ENCODE measurements at places on chromosomes 3 and 15.

DNA sequence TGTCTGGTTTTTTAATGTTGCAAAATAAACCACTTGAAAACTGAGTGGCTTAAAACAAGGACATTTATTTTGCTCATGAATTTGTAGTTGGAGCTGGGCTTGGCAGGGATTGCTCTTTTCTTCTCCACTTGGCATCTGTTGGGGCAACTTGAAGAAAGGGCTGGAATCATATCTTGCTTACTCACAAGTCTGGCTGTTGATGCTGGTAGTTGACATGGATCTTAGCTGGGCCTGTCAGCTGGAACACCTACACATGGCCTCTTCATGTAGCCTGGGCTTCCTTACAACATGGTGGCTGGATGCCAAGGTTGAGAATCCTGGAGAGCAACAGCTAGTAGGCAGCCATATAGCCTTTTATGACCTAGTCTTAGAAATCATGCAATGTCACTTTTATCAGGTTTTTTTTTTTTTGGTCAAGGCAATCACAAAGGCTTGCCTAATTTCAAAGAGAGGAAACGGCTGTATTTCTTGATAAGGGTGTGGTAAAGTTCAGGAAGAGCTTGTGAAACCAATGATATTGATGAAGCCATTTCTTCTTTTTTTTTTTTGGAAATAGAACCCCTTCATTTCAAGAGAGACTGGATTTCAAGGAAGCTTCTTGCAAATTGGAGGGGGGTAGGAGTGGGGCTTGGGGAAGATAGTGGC is 262.1 kb downstream of the IL20RB start:
- no peaks in the 10 kb centered on the region for H3K4me1 ChIP-seq
- H3K27me3 ChIP-seq = no peaks in the 10 kb centered on the region
- no peaks in the 10 kb centered on the region for H3K36me3 ChIP-seq
- H3K27ac ChIP-seq = no peak overlapping the region
- no peak overlapping the region for H3K4me3 ChIP-seq

DNA sequence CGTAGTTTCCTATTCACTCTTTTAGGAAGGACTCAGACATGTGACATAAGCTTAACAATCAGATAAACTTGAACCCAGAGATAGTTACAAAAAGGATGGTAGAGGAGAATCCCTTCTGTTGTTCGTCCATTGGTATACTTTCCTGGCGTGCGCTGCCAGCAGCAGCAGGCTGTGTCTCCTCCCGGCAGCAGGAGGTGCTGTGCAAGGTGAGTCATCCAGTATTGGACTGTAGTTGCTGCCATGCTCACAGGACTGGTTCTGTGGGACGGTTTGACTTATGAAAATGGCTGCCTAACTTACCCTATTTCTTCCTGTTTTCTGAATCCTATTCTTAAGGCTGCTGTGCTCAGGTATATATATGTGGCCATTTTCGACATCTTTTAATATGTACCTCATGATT is 253.4 kb upstream of the LRRC3B start:
- no peak for DNase-seq
- no peaks in the 10 kb centered on the region for H3K27me3 ChIP-seq
- H3K4me3 ChIP-seq = no peak overlapping the region

GRCh38 chr3:172656602-172657001 is 54.3 kb downstream of the NCEH1 start:
- no peaks in the 10 kb centered on the region for H3K36me3 ChIP-seq
- H3K27me3 ChIP-seq = no peaks in the 10 kb centered on the region
- H3K27ac ChIP-seq = no peak overlapping the region
- no peak for DNase-seq

DNA sequence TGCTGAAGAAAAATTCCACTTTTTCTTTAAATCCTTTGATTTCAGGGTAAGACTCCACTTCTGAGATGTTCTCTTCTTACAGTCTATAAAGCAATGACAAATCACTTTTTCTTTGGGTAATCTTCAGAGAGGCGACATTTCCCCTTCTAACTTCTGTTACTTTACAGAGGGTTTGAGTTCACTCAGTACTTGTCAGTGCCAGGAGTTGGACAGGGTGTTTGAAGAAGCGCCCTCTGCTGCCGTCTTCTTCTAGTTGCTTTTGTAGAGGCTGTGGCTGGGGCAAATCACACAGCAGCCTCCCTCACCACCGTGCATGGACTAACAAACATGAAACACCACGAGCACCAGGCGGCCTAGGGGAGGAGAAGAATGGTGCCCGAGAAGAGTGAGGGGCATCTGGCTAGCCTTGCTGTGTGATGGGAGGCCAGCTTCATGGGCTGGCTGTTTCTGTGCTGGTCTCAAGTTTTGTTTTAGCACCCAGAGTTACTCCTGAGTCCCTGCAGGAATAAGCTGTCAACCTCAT is at the start of gene CD80:
TSS of gene CD80 (minus strand) at position 174 of the 523 bp plus-strand sequence. CDS start 1,886 bp downstream, outside the sequence.
- no peaks in the 10 kb centered on the region for H3K36me3 ChIP-seq
- H3K27ac ChIP-seq = peak within 1 kb of the TSS; percentile 89
- H3K4me3 ChIP-seq = no peak within 1 kb of the TSS
- H3K27me3 ChIP-seq = no peaks in the 10 kb centered on the region
- DNase-seq = no peak

- no peaks in the 10 kb centered on the region for H3K4me1 ChIP-seq
- no peak overlapping the region for H3K4me3 ChIP-seq
- no peaks in the 10 kb centered on the region for H3K36me3 ChIP-seq
- DNase-seq = no peak
Measured at GRCh38 chr15:62639906-62640605, 402.5 kb upstream of the TPM1 start.

GRCh38 chr15:59873644-59874272 is 130.4 kb upstream of the FOXB1 start:
- H3K4me1 ChIP-seq = peaks cover 2% of the 10 kb centered on the region
- DNase-seq = no peak
- peaks cover 2% of the 10 kb centered on the region for H3K27me3 ChIP-seq
- no peak overlapping the region for H3K4me3 ChIP-seq

GRCh38 chr3:74214286-74214685 is 400.2 kb downstream of the CNTN3 start:
- DNase-seq = no peak
- no peaks in the 10 kb centered on the region for H3K27me3 ChIP-seq
- no peaks in the 10 kb centered on the region for H3K36me3 ChIP-seq

DNA sequence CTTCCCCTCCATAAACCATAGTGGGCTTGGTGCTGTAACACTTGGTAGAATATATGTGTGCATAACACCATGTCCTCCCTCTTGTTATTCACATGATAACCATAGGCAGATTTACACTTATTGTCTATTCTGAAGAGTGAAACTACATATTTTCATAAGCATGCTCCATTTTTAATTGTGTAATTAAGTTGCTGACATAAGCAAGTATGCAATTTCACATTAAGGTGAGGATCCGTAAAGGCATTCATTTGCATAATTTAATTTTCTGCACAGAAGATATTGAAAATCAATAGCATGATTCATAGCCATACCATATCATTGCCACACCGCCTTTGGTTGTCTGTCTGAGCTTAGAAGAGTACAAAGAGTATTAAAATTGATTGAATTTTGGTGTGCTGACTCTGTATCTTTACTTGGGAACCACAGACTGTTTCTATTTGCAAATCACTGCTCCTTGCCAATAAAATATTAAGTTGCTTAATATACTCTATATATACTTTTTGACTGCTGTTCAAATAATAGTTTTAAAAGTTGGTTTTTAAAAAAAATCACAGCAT is 182.4 kb downstream of the PTPRG start:
- DNase-seq = no peak
- no peaks in the 10 kb centered on the region for H3K27me3 ChIP-seq
- no peaks in the 10 kb centered on the region for H3K36me3 ChIP-seq
- H3K27ac ChIP-seq = no peak overlapping the region
- H3K4me1 ChIP-seq = no peaks in the 10 kb centered on the region

DNA sequence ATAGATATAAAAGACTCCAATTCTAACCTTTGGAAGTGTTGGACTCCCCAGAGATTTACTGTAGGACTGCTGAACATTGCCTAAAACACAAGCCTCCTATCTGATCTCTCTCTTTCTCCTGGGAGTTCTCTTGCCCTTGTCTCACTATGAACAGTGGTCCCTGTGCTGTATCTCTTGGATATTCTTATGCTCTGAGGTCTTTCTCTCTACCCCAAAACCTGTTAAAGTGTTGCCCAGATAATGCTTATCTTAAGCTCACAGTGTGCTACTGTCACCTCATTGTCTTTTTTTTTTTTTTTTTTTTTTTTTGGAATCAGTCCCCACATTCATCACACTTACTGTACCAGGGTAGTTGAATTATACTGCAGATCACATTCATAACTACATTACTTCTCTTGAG is 131.0 kb upstream of the CBLB start:
- peaks cover 31% of the 10 kb centered on the region for H3K36me3 ChIP-seq
- no peak for DNase-seq
- H3K4me3 ChIP-seq = no peak overlapping the region

DNA sequence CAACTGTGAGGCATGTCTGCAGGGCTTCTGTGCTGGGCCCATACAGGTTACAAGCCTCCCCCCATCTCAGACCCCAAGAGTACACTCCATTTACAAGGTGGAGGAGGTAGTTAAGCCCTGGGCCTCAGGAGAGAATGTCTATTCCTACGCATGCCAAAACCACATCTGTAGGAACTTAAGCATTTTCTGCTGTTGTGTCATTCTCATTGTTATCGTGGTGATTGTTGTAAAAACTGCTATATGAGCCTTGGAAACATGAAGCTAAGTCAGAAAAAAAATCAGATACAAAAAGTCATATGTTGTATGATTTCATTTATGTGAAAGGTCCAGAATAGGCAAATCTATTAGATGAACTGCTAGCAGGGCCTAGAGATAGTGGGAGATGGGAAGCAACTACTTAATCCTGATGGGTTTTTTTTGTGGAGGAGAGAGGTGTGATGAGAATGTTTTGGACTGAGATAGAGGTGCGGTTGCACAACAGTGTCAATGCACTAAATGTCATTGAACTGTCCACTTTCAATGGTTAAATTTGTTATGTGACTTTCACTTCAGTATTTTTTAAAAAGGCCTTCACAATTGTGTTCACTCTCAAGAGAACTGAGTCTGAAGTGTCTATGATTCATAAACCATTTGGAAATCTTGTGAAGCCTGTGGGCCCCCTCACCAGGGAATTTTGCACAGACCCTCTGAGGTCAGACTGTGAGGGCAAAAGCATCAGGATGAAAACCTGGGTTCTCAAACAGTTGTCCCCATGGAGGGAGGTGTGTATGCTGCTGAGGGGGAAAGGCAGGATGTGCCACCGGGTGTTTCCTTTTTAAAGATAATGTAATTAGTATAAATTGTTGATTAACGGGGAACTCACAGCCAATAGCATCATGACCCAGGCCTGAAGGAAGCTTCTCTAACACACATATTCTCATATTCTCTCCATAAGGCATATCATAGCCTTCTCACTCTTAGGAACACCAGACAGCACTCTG is 3.2 kb downstream of the RTP3 start:
- DNase-seq = no peak
- H3K27me3 ChIP-seq = no peaks in the 10 kb centered on the region
- H3K4me3 ChIP-seq = no peak overlapping the region
- H3K27ac ChIP-seq = no peak overlapping the region

DNA sequence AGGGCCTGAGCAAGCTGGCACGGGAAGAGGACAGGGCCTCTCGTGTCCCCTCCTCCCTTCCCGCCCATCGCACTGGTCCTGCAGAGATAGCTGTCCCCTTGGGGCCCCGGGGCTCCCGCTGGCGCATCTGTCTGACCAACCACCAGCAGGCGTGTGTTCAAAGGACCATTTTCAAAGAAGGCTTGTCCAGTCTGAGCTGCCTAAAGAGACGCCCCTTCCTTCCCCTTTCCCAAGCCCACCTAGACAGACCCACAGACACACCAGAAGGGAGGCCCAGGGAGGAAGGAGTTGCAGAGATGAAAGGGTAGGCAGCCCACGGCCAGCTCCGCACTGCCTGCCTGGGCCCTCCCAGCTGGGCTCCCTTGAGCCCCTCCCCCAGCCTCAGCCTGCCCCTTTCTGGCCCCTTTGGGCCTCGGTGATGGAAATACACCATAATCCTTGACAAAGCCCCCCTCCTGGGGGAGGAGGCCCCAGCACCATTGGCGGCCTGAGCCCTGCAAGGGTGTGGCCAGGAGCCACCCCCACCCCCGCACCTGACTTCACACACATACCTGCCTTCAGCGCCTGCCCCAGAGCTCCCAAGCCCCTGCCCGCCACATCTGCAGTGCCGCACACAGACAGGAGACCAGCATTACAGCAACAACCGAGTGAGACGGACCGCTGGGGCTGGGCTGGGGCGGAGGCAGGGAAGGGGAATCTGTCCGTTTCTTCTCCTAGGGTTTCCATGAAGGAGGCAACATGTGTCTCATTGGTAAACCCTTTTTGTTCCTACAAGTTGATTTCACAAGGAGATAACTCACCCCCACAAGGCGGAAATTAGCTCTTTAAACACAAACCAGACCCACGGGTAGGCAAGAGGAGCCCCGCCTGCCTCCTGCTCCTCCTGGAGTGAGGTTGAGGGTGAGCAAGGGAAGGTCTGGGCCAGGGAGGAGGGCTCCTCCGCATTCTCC is at the start of gene STRA6:
TSS of gene STRA6 (minus strand) at position 336 of the 950 bp plus-strand sequence. CDS start 520 bp downstream, outside the sequence.
- no peaks in the 10 kb centered on the region for H3K4me1 ChIP-seq
- no peak for DNase-seq
- no peaks in the 10 kb centered on the region for H3K36me3 ChIP-seq
- H3K4me3 ChIP-seq = no peak within 1 kb of the TSS

- H3K27me3 ChIP-seq = no peaks in the 10 kb centered on the region
- peak overlapping the region; percentile 85 for H3K4me3 ChIP-seq
- H3K36me3 ChIP-seq = peaks cover 11% of the 10 kb centered on the region
- peak overlapping the region; percentile 97 for H3K27ac ChIP-seq
- DNase-seq = peak; percentile 78
- H3K4me1 ChIP-seq = peaks cover 21% of the 10 kb centered on the region
Measured at GRCh38 chr3:18438586-18438985, 13.4 kb upstream of the SATB1 start.

GRCh38 chr3:174125267-174125824 is 727.8 kb downstream of the NLGN1 start:
- no peak overlapping the region for H3K4me3 ChIP-seq
- no peak for DNase-seq
- no peaks in the 10 kb centered on the region for H3K36me3 ChIP-seq
- no peak overlapping the region for H3K27ac ChIP-seq
- no peaks in the 10 kb centered on the region for H3K4me1 ChIP-seq

DNA sequence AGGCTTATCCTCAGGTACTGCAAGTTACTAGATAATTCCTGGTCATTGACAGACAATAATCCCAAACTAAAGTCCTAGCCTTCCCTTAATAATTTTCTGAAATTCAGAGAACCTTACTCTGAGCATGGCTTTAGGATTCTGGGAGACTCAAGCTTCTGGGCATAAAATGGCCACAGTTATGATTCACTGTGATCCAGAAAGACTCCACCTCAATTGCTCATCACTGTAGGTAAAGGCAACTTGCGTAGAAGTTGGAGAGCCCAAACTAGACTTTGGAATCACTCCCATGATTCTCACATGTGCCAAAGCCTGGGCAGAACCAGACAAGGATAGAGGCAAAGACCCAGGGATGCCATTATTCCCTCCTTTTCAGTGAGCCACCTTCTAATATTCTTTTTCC is 195.3 kb downstream of the OSBPL10 start:
- H3K27ac ChIP-seq = no peak overlapping the region
- no peaks in the 10 kb centered on the region for H3K4me1 ChIP-seq
- H3K4me3 ChIP-seq = no peak overlapping the region
- peaks cover under 1% of the 10 kb centered on the region for H3K27me3 ChIP-seq
- H3K36me3 ChIP-seq = no peaks in the 10 kb centered on the region

GRCh38 chr3:194058189-194058571 is 77.8 kb upstream of the HES1 start:
- H3K4me1 ChIP-seq = peaks cover 11% of the 10 kb centered on the region
- H3K4me3 ChIP-seq = peak overlapping the region; percentile 77
- H3K36me3 ChIP-seq = no peaks in the 10 kb centered on the region
- no peak overlapping the region for H3K27ac ChIP-seq
- H3K27me3 ChIP-seq = peaks cover 11% of the 10 kb centered on the region
